ENCODE measurements at places on chromosomes 2 and 18.
A peak's percentile ranks its signal among the peaks of the same experiment; 100 is the strongest.

GRCh38 chr2:54591551-54591950 lies 131.9 kb upstream of the EML6 start:
- DNase-seq = no peak

- DNase-seq = no peak
These were observed 1.0 kb upstream of the AAK1 start for GRCh38 chr2:69644506-69644979.

DNA sequence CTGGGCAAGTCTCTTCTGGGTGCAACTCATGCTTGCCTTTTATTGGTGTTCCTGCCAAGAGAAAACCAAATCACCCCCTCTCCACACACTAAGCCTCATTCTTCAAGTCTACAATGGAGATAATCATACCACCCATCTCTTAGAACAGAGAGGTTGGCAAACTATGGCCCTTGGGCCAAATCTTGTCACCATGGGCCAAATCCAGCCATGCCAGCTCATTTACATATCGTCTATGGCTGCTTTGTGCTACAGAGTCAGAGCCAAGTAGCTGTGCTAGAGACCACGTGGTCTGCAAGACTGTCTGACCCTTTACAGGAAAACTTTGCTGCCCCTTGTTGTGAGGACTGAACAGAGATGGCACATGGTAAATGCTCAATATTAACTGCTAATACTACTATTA lies 270.3 kb upstream of the PARD3B start:
- DNase-seq = no peak

DNA sequence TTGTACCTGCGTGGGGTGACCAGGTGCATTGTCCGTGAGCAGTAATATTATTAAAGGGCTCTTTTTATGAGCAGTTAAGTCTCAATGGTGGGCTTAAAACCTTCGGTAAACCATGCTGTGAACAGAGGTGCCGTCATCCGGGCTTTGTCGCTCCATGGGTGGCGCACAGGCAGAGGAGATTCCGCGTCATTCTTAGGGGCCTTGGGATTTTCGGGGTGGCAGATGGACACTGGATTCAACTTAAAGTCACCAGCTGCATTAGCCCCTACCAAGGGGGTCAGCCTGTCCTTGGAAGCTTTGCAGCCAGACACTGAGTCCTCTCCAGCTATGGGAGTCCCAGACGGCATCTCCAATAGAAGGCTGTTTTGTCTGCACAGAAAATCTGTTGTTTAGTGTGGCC lies 107.7 kb downstream of the NFATC1 start:
- DNase-seq = no peak

- DNase-seq = no peak
These were observed 66.3 kb downstream of the SLC66A2 start for GRCh38 chr18:79884963-79885728.

GRCh38 chr2:70723286-70723885 lies 44.6 kb downstream of the ADD2 start:
- DNase-seq = peak; percentile 26

GRCh38 chr2:12282780-12283695 lies 433.7 kb upstream of the TRIB2 start:
- no peak for DNase-seq

- DNase-seq = peak; percentile 6
These were observed 657 bp downstream of the ATP8B1 start for GRCh38 chr18:57802213-57803102.

DNA sequence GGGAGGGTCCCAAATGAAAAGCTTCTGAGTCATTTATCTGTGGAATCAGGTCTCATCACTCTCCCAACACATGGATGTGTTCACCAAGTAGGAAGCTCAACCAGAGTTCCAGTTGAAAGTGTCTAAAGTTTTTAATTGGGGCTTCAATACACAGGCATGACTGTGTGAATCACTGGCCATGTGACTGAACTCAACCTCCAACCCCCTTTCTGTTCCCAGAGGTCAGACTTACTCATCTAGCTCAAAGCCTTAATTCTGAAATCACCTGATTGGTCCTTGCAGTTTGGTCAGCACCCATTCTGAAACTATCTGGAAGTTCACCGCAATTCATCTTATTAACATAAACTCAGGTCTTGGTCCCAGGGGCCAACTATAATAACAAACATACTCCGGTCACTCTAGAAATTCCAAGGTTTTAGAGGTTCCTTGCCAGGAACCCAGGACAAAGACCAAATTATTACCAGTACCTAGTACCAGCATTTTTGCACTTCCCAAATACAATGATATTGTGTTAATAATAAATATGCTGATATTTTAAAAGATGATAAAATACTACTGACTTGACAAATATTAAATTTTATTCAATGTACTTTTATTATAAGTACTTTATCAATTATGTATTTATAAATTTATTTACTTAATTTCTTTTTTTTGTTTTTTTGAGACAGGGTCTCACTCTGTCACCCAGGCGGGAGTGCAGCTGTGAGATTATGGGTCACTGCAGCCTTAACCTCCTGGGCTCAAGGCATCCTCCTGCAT lies 10.7 kb upstream of the RBM45 start:
- DNase-seq = no peak

DNA sequence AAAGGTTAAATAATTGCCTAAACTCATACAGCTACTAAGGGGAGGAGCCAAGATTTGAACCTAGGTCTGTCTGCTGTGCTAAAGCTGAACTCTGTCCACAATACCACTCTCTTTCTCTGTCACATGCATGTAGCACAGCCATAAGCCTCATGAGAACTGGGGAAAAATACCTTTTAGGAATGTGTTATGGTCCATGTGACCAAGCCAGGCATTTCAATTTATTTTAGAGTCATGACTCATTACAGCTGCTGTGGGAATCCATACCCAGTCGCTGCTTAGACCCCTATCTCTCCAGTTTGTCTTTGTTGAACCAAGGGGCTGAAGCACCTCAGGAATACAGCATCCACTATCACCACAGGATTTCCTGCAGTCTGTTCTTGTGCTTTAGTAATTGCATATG lies 200.0 kb upstream of the SIX3 start:
- DNase-seq = no peak

DNA sequence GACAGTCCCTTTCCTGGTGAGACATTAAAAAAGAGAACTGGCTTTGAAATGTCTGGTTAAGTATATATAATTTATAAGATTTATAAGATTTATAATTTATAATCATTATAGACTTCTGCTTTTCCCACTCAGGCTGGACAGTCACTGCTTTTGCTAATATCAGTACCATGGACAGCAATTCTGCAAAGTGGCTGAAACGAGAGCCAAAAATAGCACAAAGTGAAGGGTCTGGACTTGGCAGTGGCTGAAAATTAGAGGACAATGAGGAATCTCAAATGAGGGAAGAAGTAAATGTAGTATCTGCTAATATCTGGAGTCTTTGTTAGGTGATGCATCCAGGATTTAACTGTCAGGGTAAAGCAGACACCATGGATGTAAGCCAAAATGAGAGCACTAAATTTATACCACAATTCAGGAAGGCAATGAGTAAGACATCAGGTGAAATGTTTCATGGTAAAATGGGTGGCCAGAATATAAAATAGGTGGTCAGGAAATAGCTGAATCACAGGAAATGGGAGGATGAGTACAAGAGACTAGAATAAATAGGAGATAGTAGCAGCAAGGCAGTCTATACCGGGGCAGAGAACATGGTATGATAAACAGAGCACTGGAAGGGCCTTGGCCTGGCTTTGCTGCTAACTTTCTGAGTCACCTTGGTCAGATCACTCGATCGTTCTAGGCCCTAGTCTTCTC lies 39.6 kb upstream of the BOD1L2 start:
- DNase-seq = peak; percentile 48

DNA sequence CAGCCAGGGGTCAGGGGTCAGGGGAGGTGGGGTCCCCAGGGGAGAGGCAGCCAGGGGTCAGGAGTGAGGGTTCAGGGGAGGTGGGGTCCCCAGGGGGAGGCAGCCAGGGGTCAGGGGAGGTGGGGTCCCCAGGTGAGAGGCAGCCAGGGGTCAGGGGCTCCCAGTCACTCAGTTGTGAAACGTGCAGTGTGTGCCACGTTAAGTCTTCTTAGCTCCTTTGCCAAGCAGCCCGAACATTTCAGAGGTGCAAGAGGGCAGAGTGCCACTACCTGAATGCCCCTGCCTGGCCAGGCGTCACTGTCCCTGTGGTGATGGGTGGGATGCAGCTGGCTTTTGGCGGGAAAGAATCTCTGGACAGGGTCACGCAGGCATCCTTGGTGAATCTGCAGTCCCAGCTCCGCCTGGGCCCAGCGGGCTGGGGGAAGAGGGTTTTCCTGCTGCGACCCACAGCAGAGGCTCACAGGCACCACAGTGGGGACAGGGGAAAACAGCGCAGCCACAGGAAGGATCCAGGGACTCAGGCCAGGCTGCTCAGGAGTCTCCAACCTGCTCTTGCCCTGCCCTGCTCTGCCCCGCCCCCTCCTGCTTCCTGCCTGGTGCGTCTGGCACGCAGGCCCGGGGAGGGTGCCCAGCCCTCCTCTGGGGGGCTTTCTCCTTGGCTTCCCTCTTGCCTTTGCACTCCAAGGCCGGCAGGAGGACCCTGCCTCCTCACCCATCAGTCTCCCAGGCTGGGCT lies 188.3 kb downstream of the TWIST2 start:
- no peak for DNase-seq

GRCh38 chr18:36610258-36610657 lies 218.5 kb downstream of the TPGS2 start:
- no peak for DNase-seq

DNA sequence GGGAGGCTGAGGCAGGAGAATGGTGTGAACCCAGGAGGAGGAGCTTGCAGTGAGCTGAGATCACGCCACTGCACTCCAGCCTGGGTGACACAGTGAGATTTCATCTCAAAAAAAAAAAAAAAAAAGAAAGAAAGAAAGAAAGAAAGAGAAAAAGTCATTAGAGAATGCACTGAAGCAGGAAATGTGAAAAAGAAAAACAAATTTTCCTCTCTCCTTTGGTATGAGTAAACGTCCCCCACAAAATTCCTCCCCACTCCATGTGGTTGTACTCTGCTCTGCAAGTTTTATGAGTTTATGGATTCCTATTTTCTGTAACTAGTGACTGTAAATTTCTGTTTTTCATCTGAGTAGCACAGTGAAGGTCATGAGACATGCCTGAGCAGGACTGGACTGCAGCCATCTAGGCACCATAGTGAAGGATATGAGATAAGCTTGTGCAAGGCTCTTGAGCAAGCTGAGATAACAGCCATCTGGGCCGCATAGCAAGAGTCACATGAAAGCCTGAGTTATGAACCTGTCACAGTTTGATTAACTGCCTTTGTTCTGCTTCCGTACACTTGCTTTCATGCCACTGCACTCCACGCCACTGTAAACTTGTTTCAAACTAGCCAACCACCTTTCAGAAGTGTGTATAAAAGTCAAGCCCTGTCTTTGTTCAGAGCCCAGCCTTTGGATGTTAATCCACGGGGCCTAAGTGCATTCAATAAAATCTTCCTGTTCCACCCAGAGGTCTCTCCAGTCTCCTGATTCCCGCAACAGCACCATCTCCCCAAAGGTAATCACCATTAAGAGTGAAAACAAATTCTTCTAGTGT lies 50.2 kb downstream of the SKA1 start:
- DNase-seq = no peak

- DNase-seq = peak; percentile 33
These were observed 1.2 kb downstream of the SLC4A10 start for GRCh38 chr2:161625314-161625919.

DNA sequence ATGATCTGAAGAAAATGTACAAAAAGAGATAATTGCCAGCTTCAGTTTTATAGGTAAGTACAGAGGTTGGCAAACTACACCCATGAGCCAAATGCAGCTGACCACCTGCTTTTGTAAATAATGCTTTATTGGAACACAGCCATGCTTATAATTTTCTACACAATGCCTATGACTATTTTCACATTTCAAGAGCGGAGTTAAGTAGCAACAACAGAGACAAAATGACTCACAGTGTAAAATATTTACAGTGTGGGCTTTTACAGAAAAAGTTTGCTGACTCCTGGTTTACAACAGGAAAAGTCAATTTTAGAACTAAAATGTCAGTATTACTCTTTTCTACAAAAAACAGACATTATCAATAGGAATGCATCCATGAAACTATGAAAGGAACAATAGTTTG lies 26.0 kb downstream of the CWC22 start:
- no peak for DNase-seq

GRCh38 chr2:18047896-18048657 lies 169.6 kb downstream of the KCNS3 start:
- no peak for DNase-seq

- DNase-seq = no peak
These were observed 302.1 kb downstream of the LPIN1 start for GRCh38 chr2:12048550-12048949.

DNA sequence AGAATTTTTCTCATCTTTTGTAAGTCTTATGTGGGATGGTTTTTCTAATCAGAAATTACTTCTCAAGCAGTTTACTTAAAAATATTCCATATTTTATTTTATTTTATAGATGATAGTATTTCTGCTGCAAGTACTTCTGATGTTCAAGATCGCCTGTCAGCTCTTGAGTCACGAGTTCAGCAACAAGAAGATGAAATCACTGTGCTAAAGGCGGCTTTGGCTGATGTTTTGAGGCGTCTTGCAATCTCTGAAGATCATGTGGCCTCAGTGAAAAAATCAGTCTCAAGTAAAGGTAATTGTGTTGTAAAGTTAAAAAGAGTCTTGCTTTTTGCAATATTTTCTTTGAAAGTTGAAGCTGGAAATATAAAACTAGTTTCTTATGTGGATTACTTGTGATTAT lies 76.2 kb downstream of the EML4 start:
- no peak for DNase-seq

- no peak for DNase-seq
These were observed 137.7 kb upstream of the HAAO start for GRCh38 chr2:42930025-42930581.

DNA sequence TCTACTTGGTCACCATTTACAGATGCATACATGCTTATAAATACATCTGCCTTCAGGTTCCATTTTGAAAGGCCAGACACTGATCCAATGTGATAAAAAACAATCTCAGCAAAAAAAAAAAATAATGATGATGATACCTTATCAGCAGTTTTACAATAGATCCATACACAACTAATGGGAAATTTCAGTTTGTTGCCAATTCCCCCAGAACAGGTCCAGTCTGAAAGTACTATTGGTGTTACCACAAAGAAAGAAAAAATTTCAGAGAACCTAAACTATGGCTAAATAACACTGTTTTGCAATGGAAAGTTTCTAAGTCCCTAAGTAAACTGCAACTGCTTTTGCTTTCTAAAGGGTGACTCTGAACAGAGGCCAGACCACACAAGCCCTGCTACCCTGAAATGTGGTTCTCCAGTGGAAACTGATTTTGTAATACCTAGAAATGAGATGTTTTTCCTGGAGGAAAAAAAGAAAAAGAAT lies 54.1 kb downstream of the LPIN2 start:
- no peak for DNase-seq

- DNase-seq = no peak
These were observed 73.1 kb upstream of the MAP4K3 start for GRCh38 chr2:39510140-39510539.

DNA sequence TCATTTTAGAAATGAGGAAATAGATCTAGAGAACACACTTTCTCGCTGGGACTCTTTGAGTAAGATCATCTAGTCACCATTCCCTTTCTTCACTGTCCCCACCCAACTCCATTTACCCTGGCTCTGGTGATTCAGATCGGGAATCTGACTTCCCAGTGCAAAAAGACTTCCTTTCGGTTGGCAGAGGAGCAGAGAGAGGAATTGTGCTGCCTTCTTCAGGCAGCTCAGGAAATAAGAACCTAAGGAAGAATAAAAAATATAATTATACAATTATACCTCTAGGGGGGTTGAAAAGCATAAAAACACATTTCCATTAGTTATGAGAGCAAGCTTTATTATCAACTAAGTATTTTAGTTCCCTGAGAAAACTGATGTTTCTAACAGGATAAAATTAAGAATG lies 9.3 kb upstream of the MPP4 start:
- DNase-seq = no peak

GRCh38 chr2:71833855-71834560 lies 313.7 kb downstream of the CYP26B1 start:
- DNase-seq = no peak

- no peak for DNase-seq
These were observed 149.7 kb downstream of the PXDN start for GRCh38 chr2:1594373-1595171.

Measured in neuronal stem cell (in vitro differentiated cells).